ENCODE measurements at places on chromosomes 6 and 20.

- no peak for DNase-seq
Observed at GRCh38 chr6:88077305-88077704, 29.7 kb downstream of the SPACA1 start.

GRCh38 chr6:29947077-29947980 lies 5.0 kb downstream of the HLA-A start:
- no peak for DNase-seq

DNA sequence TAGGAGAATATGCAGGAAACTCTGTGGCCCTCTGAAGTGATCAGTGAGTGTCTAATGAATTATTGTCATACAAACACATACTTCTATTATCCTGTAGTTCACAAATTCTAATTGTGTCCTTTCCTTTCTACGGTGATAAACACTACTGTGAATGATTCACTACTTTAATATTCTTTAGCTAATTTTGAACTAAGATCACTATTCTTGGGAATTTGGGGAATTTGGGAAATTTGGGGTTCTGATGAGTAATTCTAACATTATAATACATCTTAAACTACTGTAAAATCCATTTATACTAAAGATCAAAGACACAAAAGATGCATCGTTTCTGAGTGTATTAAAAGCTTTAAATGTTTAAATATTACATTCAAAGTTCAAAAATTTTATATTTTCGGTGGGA lies 1287.2 kb upstream of the CITED2 start:
- DNase-seq, result no peak

- no peak for DNase-seq
Observed at GRCh38 chr20:62711703-62712101, 3.1 kb downstream of the NTSR1 start.

- no peak for DNase-seq
Observed at GRCh38 chr20:25984933-25985332, 288.3 kb upstream of the ZNF337 start.

GRCh38 chr20:18663932-18664331 lies 76.1 kb downstream of the DTD1 start:
- no peak for DNase-seq

GRCh38 chr6:91376686-91377085 lies 789.8 kb upstream of the MAP3K7 start:
- DNase-seq, result no peak

DNA sequence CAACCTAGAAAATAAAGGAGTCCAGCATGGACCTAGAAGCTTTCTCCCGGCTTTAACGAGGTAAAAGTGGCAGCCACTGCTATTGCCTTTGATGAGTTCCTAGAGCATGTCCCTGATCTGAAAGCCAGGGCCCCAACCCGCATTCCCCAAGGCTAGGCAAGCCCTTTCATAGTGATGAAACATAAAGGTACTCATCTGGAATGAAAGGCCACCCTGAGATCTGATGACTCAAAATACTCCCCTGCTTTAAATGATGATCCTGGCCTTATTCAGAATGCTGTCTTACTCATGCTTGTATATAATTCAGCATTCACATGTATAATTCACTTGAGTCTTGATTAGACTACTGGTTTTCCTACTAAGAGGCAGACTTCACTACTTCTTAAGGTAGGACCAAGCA lies 21.3 kb downstream of the TTPAL start:
- no peak for DNase-seq

DNA sequence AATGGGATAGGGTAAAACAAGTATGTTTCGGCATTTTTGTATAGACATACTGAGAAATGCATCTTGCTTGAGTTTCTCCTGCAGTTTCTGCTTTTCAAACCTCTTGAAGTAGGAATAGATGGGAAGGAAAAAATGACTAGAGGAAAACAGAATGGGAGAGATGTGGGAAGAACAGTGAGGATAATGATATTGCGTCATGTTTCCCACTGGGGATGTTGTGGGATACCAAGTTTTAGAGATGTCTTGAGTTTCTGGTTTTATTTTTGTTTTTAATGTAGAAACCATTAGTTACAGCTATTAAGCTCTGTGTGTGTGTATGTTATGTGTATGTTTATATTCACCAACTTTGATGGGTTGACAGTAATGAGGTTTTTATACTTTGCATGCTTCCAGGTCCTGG lies 24.6 kb downstream of the POLH start:
- DNase-seq, result no peak

GRCh38 chr6:142300758-142301650 lies 803 bp upstream of the ADGRG6 start:
- DNase-seq, result no peak

GRCh38 chr20:37726971-37727956 lies 33.4 kb downstream of the CTNNBL1 start:
- DNase-seq, result no peak

DNA sequence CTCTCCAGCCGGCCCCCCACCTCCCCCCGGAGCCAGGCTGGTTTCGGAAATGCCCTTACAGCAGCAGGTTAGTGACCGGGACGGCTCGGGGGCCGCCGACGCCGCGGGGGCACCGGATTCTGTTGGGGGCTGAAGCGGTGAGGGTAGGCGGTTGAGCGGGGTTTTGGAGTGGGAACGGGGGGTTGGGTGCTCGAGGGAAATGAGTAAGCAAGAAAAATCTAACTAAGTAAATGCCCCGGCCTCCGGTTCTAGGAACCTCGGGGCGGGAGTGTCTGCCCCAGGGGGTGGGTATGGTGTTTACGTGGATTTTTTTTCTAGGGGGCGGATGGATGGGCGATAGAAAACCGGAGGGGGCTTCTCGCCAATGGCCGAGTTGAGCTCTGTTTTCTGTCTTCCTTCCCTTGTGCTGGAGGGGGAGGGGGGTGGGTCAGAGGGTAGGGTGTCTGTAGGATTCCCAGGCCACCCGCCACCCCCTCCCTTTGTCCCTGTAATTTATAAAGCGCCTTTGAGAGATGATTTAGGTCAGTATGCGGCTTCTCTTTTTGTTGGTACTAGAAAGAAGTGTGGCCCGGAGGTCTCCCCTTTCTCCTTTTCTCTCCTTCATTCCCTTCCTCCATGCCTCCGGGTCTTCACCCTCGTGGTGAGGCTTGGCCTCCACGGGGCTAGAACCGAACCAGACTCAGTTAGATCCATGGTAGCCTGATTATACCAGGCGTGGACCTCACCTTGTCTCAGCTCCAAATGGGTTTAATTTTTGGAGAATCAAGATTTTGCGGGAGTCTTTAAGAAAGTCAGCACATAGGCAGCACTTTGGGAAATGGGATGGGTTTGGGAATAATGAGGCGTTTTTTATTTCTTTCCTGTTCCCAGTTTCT lies 2.3 kb downstream of the E2F3 start:
- peak; percentile 37 for DNase-seq

DNA sequence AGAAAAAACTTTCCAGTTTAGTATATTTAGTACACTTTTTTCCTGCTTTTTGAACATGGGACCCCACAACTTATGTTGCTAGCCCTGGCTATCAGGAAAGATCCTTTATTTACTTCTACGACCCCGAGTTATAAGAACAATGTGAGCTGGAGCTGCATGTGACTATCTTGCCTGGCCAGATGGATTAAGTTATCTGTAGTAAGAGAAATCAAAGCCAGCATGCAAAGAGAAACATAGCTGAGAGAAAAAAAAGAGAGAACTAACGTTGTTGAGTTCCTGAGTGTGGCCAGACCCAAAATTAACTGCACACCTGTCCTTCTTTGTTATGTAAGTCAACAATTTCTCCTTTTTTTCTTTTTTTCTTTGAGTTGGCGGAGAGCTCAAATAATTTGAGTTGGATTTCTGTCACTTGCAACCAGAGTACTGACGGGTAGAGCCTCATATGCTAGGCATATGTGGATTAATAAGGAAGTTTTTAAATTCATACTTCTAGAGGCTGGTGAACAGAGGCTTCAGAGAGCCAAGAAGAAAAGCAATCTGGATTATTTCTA lies 219.5 kb downstream of the HACE1 start:
- DNase-seq, result no peak

GRCh38 chr6:13256266-13257001 lies 71.9 kb downstream of the TBC1D7 start:
- no peak for DNase-seq

DNA sequence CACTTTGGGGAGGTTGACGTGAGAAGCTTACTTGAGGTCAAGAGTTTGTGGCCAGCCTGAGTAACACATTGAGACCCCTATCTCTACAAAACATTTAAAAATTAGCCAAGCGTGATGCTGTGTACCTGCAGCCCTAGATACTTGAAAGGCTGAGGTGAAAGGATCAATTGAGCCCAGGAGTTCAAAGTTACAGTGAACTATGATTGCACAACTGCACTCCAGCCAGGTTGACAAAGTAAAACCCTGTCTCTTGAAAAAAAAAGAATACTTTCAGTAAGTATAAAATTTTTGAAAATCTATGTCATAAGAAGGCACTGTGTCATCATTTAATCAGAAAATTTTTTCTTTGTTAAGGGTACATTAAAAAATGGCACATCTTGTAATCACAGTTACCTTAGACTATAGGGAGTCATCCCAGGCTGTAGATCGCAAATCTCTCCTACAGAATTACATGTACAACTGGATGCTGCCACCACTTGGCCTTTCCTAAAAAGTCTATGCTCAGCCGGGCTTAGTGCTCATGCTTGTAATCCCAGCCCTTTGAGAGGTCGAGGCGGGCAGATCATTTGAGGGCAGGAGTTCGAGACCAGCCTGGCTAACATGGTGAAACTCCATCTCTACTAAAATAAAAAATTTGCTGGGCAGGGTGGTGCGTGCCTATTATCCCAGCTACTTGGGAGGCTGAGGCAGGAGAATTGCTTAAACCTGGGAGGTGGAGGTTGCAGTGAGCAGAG lies 17.0 kb upstream of the MRS2 start:
- DNase-seq, result no peak

- no peak for DNase-seq
Observed at GRCh38 chr6:166031275-166031674, 136.4 kb downstream of the TBXT start.

Data from C1 segment of cervical spinal cord (tissue), 14 donors.